ENCODE measurements at places on chromosomes 2 and 18.
A peak's percentile ranks its signal among the peaks of the same experiment; 100 is the strongest.

GRCh38 chr2:78718473-78718872 lies 307.0 kb upstream of the REG3G start:
- no peak for DNase-seq

DNA sequence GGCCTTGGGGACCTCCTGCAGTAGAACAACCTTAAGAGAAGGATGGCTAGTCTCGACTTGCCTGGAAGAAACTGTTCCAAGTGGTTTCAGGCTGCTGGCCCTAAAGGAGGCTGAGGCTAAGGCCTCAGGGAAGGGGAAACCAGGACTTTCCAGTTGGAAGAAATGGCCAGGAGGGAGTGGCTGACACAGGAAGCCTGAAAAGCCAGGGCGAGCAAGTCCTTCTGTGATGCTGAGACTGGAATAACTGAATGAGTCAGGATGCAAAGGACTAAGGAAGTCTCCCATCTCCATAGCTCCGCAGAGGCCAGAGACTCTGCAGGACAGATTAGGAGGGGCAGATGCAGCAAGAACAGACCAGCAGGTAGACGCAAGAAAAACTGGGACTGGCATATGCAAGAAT lies 7.4 kb downstream of the HTRA2 start:
- no peak for DNase-seq

DNA sequence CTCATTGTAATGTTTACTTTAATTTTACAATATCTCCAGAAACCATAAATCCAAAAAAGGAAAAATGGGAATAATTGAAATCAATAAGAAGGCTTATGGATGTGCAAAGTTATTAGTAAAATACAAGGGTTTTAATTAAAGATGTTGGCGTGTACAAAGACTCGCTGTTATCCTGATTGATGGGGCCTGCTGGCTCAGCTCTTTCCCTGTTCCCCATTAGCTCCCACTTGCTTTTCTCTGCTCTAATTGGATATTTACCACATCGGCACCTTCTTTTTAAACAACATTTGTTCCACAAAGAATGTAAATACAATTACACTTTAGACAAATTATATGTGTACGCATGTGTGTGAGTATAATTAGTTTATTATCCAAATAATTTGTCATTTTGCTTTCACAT lies 796.6 kb downstream of the ERBB4 start:
- DNase-seq, result no peak

DNA sequence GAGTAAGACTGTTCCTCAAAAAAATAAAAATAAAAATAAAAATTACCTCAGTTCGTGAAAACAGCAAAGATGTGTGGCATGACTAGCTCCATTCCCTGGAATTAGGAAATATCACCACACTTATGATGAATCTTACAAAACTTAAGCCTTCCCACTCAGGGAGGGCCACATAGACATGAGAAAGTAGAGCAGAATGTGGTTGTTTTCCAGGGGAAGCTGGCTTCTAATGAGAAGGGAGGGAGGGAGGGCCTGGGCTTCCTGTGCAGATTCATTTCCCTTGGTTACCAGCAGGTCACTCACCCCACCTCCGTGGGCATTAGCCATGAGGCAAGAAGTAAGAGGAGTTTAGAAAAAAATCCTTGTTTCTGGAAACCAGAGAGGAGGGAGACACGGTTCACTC lies 95.9 kb upstream of the RMDN2 start:
- DNase-seq, result peak; percentile 92

DNA sequence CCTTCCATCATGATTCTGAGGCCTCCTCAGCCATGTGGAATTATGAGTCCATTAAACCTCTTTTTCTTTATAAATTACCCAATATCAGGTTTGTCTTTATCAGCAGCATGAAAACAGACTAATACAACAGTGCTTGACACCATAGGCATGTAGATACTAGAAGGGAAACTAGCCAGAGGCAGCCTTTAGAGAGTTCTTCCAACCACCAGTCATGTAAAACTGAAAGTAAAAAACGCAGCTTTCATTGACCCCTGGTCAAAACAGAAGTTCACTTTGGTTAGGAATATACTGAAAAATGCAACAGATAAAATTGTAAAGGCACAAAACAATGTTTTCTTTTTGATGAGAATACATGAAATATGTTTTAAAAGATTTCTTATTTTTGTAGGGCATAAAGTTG lies 122.8 kb upstream of the L3MBTL4 start:
- no peak for DNase-seq

GRCh38 chr18:7447318-7448028 lies 119.6 kb upstream of the PTPRM start:
- DNase-seq, result no peak

DNA sequence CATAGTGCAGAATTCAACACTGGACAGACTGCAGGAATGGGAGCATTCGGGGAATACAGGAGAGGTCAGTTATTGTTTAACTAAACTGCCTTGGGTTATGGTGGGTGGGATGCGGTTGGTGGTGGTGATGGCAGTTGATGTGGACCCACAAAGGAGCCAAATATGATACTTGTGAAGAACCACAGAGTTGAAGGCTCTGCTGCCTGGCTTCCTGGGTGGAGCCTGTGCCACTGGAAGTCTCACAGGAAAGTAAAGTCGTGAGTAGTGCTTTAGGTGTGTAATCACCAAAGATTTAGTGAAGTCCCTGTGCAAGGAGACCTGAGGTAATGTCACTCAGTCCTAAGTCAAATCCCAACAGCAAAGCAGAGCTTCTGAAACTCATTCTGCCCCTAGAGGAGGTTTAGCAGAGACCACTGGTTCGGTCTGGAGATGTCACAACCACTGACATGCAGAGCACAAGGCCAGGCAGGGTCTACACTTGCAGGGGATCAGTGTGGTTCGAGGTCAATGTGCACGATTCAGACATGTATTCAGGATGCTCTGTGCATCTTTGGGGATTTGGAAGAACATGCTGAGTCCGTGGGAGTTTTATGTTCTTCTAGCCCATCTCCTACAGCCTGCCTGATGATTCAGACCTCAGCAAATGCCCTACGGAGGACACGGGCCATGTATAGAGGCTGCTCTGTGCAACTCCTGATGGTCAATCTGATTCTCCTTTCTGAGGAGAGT lies 1150.9 kb downstream of the RPIA start:
- DNase-seq, result no peak

DNA sequence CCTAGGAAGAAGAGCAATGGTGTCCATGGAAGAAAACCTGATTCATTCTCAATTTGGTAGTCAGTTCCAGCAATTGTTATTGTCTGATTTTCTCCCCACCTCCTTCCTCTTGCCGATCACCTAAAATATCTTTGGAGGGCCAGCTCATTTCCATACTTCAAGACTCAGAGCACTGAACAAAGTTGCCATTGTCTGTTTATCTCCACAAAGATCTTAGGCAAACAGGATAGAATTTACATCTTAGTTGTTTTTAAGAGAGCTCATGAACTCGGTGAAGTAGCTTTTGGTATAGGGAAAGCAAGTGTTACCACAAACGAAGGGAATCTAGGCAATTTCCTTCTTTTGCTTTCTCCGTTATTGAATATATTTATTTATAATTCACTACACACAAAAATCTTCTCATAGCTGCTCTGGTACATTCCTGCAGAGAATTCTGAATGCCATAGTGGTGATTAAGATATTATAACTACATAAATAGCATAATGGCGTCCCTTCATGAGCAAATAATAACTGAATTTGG lies 41.5 kb upstream of the CHST9 start:
- DNase-seq, result no peak

DNA sequence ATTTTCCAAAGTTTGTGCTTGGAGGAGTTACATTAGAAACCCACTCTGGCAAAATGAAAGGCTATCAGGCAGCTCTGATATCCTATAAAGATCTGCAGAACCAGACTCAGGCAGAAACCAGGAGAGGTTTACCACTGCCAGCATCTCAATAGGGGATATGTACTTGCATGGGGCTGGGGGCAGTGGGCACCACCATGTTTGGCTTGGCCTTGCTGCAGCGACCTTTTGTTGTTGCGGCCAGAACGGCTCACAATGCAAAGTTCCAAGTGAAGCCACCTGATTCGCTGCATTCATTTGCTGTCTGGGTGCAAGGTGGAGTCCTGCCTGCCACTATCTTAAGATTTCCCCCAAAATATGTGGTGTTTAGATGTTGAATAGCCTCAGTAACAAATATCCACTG lies 81.3 kb downstream of the COPS8 start:
- no peak for DNase-seq

- DNase-seq, result no peak
Observed at GRCh38 chr2:202023198-202023903, 10.3 kb upstream of the FZD7 start.

DNA sequence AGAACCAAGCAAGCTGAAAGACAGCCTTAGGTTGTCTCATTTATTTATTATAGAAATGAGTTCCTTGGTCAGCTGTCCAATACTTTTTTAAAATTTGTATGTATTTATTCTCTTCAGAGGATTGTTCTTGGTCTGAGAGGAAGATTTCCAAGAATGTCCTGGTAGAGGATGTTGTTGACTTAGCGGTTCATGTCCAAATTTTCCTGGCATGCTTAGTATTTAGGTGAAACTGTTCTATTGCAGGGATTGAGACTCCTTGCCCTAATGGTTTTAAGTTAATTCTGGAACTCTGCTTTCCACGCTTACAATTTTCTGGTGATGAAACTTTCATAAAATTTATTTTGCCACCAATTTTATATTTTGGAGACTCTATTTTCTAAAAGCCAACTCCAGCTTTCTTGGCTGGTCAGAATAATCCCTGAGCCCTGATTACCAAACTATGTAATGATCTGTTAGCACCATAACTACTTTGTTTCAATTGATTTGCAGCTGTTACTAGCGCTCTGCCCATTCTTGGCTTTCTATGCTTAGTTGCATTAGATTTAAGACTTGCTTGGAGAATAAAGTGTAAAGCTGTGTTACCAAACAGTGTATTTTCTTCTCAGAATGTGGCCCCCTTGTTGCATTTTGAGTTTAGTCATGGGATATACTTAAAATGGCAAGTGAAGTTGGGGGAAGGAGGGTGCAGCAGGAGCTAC lies 1868.8 kb upstream of the CELF4 start:
- DNase-seq, result peak; percentile 46

- no peak for DNase-seq
Observed at GRCh38 chr2:134912361-134912760, 6.3 kb upstream of the CCNT2 start.

DNA sequence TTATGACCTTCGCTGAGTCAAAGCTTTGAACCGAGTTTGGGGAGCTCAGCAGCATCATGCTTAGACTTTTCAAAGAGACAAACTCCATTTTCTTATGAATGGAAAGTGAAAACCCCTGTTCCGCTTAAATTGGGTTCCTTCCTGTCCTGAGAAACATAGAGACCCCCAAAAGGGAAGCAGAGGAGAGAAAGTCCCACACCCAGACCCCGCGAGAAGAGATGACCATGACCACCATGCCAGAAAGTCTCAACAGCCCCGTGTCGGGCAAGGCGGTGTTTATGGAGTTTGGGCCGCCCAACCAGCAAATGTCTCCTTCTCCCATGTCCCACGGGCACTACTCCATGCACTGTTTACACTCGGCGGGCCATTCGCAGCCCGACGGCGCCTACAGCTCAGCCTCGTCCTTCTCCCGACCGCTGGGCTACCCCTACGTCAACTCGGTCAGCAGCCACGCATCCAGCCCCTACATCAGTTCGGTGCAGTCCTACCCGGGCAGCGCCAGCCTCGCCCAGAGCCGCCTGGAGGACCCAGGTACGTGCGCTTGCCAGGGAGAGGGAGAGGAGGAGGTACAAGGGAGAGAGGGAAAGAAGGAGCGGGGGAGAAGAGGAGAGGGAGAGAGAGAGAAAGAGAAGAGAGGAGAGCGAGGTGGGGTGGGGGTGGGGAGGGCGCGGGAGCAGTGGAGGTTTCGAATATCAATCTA lies at the start of gene DLX1:
Gene DLX1 (plus strand): TSS at position 48 of the 700 bp plus-strand sequence. CDS start 171 bp downstream, at position 219.
- peak; percentile 41 for DNase-seq

DNA sequence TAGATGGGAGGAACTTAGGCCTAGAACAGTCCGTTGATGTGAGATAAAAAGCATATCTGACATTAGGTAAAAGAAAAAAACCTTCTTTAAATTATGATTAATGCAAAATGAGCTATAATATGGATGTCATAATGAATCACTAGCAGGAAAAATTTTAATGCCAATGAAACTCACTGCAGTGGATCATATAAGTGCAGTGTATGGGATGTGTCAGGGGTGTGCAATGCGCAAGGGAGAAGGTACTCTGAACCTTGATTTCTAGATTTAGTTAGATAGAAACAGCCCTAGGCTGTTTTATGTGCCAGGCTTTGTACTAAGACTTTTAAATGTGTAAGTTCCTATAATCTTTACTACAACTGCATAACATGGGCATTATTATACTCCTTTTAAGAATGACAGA lies 50.4 kb upstream of the NXPH2 start:
- no peak for DNase-seq

GRCh38 chr2:175418224-175418835 lies 236.8 kb upstream of the ATP5MC3 start:
- no peak for DNase-seq
